Activated T-cell treated with anti-CD3 and anti-CD28 coated beads, Interleukin-2, amount 50 U/mL, for 24 hours (primary cell): ENCODE measurements at places on chromosomes 5 and 9.

DNA sequence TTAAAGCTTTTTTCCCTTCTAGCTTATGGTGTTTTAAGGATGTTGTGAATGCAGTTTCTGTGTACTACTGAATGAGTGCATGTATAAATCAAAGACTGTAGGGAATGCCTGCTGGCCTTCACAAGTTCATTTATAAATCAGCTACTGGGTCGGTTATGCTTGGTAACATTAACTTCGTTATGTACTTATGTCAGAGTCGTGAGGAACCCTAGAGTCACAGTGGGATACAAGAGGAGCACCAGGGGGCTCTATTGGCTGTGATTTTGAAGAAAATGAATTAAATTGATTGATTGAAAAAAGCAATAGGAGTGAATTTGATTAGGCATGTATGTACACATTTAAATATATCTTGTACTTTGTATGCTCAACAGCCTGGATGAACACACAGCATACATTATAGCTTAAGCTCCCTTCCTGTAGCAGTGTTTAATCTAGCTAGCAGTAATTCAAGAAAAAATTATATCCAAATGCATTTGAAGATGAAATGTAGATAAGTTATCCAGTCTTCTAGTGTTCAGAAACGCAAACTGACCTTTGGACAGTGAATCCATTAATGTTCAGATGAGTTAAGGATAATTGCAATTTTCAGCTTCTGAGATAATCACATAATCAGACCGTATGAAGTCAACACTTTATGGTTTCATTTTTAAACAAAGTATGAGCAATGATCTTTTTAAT, 204.2 kb downstream of the KDM4C start:
- DNase-seq, result no peak

DNA sequence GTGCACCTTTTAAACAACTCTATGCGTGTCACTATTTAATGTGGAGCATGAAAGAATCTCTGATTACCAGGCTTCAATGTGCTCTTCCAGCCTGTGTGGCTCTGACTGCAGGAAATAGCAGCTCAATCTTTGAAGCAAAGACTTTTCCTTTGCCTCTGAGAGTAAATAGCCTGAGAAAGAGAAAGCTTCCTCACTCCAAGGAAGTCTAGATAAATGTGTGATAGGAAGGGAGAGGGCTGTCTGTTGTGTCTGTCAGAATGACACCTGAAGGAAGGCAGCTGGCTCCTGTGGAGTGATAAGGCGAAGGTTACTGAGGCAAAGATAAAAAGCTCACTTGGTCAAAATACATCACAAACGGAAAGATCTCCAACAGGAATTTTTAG, 205.3 kb upstream of the HAPLN1 start:
- no peak for DNase-seq

DNA sequence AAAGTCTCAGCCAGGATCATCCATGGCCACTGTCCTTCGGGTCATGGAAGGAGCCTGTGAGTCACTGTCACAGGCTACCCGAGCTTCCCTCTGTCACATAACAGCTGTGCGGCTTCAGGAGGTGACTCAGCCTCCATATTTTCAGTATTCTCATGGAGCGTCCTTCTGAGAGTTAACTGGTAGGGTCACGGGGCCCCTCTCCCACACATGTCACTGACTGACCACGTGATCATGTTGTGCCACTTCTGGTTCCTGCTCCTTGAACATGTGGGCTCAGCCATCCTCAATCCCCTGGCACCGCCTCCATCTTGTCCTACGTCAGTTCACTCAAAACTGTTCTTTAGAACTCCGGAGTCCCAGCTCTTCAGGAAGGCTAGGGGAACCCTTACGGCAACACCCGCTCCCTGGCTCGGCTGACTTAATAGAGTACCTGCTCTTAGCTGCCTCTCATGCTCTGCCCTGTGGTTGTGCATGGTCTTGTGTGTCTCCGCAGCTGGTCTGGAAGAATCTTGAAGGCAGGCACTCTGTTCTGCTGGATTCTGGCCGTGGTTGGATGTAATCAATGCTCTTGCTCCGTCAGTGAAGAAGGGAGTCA, 182.8 kb downstream of the ICE1 start:
- DNase-seq, result no peak

DNA sequence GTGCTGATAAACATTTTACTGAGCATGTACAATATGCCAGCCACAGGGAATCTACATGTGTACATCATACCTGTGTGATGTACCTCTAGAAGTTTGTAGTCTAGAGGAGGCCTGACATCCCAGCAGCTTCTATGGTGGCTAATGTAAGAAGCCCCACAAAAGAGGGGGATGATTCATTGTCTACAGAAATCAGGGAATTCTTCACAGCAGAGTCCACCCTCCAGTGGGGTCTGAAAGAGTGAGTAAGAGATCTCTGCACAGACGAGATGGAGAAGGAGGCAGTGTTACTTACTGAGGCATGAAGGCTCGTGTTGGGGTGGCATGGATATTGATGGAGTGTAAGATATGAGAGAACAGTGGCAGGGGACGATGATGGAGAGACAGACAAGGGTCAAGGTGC, 103.0 kb downstream of the NTRK2 start:
- DNase-seq, result no peak

DNA sequence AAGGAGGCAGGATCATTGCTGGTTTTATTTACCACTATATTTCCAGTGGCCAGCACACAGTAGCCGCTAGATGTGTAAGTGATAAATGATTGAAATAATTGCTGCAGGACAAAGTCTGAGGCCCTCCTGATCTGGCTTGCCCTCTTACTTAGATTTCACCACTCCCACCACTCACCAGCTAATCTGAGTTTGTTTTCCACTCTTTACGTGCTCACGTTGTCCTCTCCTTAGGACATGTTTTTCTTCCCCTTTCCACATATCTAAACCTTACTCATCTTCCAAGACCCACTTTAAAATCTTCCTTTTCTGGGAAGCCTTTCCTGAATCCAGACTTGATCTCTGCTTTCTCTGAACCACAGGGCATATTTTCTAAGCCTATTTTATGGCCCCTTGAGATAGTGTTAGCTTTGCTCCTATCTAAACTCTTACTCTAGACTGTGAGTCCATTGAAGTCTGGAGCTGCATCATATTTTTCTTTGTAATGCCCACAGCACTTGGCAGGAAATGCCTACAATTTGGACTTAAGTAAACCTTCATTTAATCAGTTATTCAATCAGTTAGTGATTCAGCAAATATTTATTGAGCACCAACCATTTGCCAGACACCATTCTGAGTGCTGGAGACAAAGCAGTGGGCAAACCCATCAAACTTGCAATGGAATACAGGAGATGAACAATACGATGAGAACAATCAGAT, 2.4 kb downstream of the TLR4 start:
- no peak for DNase-seq

GRCh38 chr5:128534726-128535125, 3.3 kb downstream of the FBN2 start:
- DNase-seq, result no peak

GRCh38 chr5:150286820-150287219, 2.8 kb downstream of the CAMK2A start:
- DNase-seq, result no peak

- no peak for DNase-seq
Measured at GRCh38 chr5:71891856-71892255, 172.8 kb downstream of the CARTPT start.

- DNase-seq, result no peak
Measured at GRCh38 chr5:157126-157715, 34.1 kb upstream of the LRRC14B start.

DNA sequence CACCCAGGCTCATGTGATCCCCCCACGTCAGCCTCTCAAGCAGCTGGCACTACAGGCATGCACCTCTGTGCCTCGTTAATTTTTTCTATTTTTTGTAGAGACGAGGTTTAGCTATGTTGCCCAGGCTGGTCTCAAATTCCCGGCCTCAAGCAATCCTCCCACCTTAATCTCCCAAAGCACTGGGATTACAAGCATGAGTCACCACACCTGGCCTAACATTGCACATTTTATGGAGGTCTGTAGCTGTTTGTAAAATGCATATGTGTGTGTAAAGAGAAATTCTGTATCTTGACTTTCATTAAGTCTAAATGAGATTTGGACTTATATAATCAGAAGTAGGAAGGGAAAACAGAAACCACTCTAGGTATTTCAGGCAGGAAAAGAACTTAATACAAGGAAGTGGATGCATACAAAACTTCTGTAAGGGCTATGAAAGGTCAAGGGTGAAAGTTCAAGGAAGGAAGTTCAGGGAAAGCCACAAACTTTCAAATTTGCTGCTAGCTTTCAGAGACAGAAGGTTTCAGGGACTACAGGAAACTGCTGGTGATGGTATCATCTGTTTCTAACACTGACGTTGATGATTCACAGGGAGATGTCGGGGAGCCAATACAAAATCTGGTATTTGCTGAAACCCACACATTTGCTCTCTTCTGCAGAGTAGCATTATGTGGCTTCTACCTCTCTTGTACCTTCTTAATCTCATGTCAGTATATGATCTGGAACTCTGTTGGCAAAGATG, 209.4 kb downstream of the PIK3R1 start:
- DNase-seq, result no peak

- no peak for DNase-seq
Measured at GRCh38 chr5:53407373-53407772, 73.1 kb upstream of the FST start.

- DNase-seq, result no peak
Measured at GRCh38 chr5:7876867-7877266, 7.9 kb downstream of the MTRR start.

DNA sequence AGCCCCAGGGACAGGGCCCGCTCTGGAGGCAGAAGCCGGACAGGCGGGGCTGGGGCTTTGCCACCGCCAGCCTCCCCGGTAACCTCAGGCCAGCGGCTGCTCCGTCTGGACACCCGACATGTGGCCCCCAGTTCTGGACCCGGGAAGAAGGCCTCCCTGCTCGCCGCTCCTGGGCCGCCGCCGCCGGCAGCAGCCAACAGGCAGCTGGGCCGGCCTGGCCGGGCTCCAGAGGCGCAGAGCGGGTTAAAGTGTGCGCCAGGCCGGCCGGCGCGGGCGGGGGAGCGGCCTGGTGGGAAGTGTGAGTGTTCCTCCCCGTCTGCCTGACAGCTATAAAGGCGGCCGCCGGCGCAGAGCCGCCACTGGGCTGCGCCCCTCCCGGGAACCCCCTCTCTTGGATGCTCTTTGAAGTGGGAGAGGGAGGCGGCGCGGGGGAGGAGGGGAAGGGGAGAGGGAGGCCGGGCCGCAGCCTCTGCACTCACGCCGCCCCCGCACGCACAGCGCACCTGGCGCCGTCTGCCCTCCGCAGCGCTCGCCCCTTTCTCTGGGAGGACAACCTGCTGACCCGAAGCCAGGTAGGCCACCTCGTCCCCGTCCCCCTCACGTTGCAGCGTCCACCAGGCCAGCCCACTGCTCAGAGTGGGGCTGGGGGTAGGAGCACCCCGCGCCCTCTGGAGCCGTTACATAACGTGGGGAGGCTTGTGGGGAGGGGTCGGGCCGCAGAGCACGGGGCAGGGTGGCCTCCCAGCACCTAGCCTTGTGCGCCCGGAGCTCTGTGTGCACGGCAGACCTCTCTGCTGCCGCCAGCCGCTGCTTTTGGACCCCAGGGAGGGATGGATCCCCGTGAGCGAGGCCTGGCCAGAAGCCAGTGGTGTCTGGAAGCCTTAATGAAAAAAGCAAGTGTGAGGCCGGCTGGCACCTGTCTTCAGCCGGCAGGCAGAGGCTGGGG, at the start of gene ADAMTSL2:
TSS of gene ADAMTSL2 (plus strand) at position 359 of the 946 bp plus-strand sequence. CDS start 2,009 bp downstream, outside the sequence.
- peak; percentile 57 for DNase-seq

DNA sequence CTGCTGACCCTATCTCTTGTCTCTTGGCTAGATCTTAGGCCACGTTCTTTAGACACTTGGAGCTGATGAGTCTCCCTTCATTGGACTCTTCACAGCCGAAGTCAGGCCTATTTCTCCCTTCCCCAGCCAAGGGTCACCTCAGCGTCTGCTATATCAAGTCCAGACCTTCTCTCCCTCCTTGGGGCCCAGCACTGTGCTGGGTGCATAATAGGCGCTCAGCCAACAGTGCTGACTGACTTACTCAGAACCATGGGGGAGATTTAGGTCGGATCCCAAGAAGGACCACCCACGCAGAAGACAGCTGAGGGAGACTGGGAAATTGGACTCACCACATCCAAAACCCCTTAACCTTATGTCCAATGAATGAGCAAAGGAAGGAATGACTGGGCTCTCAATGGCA, 5.6 kb upstream of the AMBP start:
- no peak for DNase-seq

- no peak for DNase-seq
Measured at GRCh38 chr9:126503333-126504085, 110.2 kb upstream of the LMX1B start.

DNA sequence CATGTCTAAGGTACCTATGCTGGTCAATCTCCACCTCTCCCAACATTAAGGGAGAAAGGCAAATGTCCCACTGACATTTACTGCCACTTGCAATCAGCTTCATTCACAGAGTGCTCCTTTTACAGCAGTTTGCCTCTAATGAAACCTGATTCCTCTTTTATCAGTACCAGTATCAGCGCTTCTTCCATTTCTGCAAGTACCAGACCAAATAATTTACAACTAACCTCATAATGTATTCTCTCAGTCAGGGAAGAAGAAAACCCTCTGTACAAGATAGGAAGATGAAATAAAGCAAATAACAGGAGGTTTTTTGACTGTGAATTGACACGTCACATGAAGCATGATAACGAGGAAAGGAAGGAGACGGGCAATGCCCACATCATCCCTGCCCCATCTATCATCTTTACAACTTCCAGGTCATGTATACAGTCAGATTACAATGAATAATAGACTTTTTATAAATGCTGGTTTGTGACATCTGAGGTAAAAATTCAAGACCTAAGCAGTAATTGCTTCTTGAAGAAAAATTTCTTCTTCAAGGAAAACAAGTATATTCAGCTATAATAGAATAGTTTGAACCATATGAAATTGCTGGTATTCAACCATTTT, 21.9 kb downstream of the ABITRAM start:
- DNase-seq, result no peak

GRCh38 chr5:133292300-133292699, 240.5 kb downstream of the HSPA4 start:
- no peak for DNase-seq

DNA sequence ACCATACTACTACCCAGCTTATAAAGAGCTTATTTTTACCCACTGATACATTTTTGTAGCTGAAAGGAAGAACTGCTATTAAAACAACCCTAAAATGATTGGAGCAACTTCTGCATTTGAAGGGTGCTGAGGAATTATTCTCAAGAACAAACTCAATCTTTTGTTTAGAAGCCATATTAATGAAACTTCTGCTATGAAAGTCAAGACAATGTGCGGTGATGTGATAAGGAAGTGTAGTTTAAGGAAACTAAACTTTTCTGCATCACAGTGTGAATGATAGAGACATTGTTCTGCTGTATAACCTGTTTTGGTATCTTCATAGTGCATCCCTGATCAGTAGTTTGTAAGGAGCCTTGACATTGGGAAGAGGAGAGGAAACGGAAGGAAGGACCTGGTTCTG, 408.5 kb downstream of the TMEM38B start:
- no peak for DNase-seq
